ENCODE measurements at places on chromosomes 5 and 9.

DNA sequence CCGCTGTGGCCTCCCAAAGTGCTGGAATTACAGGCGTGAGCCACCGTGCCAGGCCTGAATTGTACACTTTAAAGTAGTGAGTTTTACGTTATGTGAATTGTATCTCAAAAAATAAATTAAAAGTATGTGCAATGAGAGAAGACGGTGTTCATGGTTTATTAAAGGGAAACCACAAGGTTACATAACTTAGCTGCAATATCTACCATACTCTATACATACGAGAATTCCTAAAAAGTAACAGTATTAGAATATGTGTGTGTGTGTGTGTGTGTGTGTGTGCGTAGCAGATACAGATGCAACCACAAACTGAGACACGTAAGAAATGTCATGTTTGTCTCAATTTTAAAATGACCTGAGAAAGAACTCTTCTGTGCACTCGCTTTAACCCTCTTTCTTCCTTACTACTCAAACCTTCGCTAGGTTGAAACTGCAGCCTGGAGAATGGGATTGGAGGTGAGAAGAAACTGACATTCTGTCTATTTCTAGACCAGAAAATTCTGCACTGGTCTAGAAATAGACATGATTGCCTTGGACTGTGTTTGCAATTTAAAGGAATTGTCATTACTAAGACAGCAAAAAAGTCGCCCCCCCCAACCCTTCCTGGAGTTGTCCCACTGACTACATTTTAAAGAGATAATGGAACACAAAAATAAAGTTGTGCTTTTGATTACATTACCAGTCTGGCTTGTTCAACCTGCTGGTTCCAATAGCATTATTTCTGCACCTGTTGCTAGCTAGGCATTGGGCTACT lies 167.0 kb downstream of the RGS3 start:
- DNase-seq = no peak

DNA sequence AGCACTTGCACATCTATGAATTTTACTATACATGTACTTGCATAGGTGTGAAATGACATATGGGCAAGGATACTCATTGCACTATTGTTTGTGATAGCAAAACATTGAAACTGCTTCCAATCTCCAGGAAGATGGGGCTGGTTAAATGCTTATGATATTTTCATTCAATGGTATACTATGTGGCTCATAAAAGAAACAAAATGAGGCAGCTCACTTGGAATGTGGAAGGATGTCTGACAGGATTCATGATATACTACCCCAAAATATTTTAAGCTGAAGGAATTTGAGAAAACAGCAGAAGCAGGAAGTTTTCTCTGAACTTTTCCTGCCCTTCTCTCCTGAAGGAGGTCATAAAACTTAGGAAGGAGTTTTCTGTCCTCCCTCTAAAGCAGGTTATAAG lies 99.6 kb upstream of the CAST start:
- DNase-seq = no peak

GRCh38 chr9:112437406-112437805 lies 49.2 kb upstream of the KIAA1958 start:
- DNase-seq = no peak

GRCh38 chr9:693201-694091 lies 148.1 kb upstream of the DMRT1 start:
- no peak for DNase-seq

DNA sequence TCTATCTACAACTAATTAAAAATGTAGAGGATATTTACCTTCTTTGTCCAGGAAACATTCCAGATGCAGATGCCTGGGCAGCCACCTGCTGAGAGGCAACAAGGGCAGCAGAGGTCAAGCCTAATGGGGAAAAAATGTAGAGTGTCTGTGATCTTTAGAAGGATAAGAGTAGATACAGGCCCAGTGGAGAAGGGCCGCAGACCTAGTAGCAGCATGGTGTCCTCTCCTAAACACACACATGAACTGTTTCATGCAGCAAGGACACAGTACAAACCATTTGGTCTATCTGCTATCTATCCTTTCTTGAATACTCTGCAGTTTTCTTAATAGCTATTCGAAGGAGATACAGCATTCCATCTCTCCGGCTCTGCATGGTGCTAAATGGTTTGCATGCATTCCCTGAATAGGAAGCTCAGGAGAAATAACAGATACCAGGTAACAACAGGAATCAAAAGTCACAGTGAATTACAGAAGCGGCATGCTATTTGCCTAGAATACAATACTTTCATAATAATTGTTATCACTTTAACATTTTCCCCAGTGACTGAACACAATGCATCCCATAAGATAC lies 107.3 kb downstream of the ZNF608 start:
- no peak for DNase-seq

GRCh38 chr9:137804908-137805630 lies 72.5 kb upstream of the CACNA1B start:
- DNase-seq = peak; percentile 20

DNA sequence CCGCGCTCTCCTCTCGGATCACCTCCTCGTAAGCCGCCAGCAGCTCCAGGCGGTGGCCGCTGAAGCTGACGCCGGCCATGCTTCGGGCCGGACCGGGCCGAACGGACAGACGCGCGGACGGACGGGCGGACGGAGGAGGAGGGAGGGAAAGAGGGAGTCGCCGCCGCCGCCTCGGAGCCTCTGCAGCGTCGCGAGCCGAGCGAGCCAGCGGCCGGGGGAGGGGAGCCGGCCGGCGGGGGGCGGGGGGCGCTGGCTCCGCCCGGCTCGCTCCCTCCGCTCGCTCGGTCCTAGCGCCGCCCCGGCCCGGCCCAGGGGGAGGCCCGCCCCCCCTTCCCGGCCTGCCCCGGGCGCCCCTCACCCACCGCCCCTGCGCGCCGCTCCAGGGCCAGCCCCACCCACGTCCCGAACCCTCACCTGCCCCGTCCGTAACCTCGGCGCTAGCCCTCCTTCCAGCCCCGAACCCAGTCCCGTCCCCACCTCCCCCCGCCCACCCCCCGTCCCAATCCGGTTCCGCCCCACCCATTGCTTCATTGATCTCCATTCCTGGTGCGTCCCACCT lies at the start of gene DBN1:
TSS of gene DBN1 (minus strand) at position 192 of the 559 bp plus-strand sequence. CDS start at position 79, 113 bp downstream.
- peak; percentile 62 for DNase-seq

GRCh38 chr9:89869793-89870580 lies 265.2 kb downstream of the GADD45G start:
- no peak for DNase-seq

DNA sequence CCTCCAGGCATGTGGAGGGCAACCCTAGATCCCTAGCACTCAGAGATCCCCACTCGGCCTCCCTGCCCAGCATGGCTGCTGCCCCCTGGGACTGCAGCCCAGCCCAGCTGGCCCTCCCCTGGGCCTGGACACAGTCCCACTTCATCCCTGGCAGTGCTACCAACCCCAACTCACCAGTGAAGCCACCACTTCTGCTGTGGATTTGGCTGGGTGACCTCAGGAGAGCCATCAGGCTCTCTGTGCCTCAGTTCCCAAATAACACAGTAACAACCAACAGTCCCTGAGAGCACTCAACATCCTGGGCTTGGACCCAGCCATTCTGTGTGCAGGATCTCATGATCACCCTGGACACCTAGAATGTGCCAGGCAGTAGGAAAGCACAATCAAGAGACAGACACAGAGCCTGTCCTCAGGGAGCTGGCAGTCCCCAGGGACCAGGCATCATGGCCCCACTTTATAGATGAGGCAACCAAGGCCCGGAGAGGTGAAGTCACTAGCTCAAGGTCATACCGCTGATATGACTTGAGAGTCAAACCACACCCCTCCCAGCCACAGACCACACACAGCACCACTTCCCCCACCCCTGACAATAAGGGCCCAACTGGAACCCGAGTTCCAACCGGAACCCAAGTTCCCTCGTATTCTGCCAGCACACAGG lies 4.7 kb upstream of the PSMB7 start:
- no peak for DNase-seq

- DNase-seq = no peak
Observed at GRCh38 chr5:59206132-59206581, 623.3 kb downstream of the RAB3C start.

- no peak for DNase-seq
Observed at GRCh38 chr5:158246661-158247060, 387.7 kb upstream of the CLINT1 start.

DNA sequence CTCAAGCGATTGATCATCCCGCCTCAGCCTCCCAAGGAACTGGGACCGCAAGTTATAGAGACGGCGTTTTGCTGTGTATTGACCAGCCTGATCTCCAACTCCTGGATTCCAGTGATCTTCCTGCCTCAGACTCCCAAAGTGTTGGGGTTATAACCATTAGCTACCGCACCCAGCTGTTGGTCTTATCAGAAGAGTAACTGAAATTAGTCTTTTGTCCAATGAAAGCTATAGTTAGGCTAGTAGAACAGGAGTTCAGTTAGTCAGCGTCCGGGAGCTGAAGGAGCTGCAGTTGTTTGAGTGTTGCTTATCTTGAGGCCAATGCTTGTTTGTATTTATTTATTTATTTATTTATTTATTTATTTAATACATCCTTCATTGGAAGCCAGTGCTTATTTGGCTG lies 3.2 kb upstream of the MIGA2 start:
- DNase-seq = no peak

DNA sequence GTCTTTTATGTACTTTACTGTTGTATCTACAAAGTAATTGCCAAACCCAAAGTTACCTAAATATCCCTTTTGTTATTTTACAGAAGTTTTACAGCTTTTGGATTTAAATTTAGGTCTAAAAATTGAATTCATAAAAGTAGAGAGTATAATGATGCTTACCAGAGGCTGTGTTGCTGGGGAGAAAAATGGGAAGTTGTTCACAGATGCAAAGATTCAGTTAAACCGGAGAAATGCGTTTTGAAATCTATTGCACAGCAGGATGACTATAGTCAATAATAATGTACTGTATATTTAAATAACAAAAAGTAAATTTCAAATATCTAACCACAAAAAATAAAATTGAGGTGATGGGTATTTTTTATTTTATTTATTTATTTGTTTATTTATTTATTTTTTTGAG lies 2.6 kb upstream of the ANKRD18A start:
- DNase-seq = no peak

- no peak for DNase-seq
Observed at GRCh38 chr9:120387257-120388002, 192.5 kb downstream of the CDK5RAP2 start.

DNA sequence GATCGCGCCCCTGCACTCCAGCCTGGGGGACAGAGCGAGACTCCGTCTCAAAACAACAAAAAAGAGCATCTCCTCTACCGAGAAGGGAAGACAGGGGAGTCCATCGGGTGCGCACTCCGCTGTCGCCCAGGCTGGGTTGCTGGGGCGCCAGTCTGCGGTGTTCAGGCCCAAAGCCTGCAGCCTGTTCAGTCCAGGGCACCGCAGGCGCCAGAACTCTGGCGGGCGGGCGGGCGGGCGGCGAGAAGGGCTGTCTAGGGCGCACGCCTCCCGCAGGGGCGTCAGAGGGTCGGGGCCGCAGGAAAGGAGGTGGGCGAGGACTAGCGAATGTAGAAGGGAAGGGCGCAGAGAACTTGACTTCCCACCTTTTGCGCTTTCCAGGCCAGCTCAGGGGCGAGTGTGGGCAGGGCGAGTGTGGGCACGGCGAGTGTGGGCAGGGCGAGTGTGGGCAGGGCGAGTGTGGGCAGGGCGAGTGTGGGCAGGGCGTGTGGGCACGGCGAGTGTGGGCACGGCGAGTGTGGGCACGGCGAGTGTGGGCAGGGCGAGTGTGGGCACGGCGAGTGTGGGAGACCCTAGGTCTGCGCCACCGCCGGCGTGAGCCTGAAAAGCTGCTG lies 10.5 kb downstream of the PROP1 start:
- no peak for DNase-seq

- no peak for DNase-seq
Observed at GRCh38 chr5:160635046-160635445, 213.4 kb downstream of the PTTG1 start.

GRCh38 chr9:95504053-95504963 lies 12.5 kb downstream of the PTCH1 start:
- DNase-seq = no peak

GRCh38 chr5:167226386-167226785 lies 1065.1 kb upstream of the WWC1 start:
- DNase-seq = no peak

DNA sequence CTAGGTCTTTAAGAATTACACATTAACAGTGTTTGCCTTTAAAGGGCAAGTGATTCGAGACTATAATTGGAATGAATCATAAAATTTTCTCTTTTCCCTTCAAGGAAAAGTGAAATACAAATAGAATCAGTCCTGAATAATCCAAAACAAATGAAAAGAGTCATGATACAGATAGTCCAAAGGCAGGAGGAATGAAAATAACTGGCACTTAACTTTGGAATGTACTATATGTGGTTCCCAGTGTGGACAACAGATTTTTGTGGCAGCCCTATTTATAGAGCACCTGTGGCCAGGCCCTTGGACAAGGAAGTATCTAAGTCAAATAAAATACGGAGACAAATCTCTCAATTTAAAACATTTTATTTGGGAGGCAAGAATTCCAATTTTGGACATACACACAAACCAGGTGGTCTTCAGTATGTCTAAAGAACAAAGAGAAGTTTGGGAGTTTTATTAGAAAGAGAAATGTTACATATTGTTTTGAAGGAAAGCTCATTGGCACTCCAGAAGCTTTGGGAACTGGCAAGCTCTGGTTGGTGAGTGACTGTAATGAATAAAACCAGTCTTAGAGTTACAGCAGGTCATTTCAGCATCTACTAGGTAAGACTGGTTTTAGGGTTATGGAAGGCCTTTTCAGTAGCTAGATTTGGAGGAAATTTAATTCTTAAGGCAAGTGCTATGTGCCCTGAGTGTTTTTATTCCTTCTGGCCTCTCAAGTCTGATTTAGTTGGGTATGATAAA lies 116.0 kb upstream of the PAM start:
- no peak for DNase-seq

DNA sequence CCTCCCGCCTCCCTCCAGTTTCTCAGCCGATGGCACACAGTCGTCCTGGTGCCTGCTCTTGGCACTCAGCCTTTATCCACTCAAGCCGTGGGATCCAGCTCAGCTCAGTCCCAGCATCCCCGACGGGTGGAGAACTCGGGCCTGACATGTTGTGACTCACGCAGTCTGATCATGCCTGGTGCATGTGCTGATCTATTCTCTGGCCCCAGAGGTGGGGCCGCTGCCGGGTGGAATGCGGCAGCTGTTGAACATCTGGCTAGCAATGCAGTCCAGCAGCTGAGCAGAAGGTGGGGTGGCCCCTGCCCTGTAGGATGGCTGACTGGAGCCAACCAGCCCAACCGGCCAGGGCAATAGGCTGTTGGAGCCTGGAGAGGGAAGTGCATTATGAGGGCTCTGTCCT lies 1.7 kb upstream of the AIF1L start:
- no peak for DNase-seq

- DNase-seq = no peak
Observed at GRCh38 chr9:131854896-131855613, 115.2 kb upstream of the RAPGEF1 start.

GRCh38 chr9:110828264-110828663 lies 159.7 kb downstream of the MUSK start:
- no peak for DNase-seq

GRCh38 chr5:37871023-37871815 lies 31.4 kb upstream of the GDNF start:
- DNase-seq = no peak

Data from activated CD4-positive, alpha-beta T cell treated with anti-CD3 and anti-CD28 coated beads for 36 hours (primary cell).